ENCODE measurements at places on chromosomes 2 and 18. TPM values are rescaled to one million over a fixed set of nuclear protein-coding genes. Genes with fewer than 3 reads are reported as not detected.

ZSWIM2 gene
- 0.10 TPM for polyA plus RNA-seq

MC4R gene
- 0.06 TPM for polyA plus RNA-seq

GALNT13 gene
- polyA plus RNA-seq, result not detected

HNMT gene
- 36.2 TPM for polyA plus RNA-seq
